ENCODE measurements at places on chromosomes 2 and 18.

GRCh38 chr2:192498747-192499146, 304.0 kb upstream of the TMEFF2 start:
- DNase-seq, result no peak

- no peak for DNase-seq
Measured at GRCh38 chr2:150144546-150145298, 342.7 kb downstream of the RND3 start.

- peak; percentile 51 for DNase-seq
Measured at GRCh38 chr2:130760754-130761751, 5.7 kb downstream of the AMER3 start.

- no peak for DNase-seq
Measured at GRCh38 chr2:70596293-70596692, 42.7 kb upstream of the TGFA start.

GRCh38 chr18:70620837-70621612, 332.2 kb downstream of the SOCS6 start:
- no peak for DNase-seq

DNA sequence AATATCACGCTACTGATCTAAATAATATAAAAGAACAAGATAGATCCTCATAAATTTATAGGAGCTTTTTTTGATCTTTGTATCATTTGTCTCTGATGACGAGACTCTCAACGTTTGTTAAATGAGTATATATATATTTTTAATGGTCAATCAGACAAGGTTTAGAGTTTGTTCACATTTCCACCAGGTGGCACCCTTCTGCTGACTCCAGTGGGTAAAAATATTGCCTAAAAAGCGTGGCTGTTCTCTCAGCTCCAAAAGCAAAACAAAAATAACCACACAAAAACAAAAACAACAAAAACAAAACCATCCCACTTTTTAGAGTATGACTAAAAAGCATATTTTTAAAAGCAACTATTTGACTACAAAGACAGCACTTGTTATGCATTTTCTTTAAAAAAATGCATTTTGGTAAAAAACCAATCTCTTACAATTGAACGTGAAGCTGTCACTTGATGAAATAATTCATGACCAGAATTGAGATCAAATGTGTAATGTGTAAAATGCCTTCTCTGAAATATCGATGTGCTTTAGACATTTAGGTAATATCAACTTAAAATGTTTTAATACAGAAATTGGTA, 723.2 kb downstream of the DPP10 start:
- no peak for DNase-seq

GRCh38 chr2:15939854-15940660, at the start of gene MYCN:
TSS of gene MYCN (plus strand) at chr2:15940550. CDS start at chr2:15942065, 1,515 bp downstream.
- peak; percentile 8 for DNase-seq

DNA sequence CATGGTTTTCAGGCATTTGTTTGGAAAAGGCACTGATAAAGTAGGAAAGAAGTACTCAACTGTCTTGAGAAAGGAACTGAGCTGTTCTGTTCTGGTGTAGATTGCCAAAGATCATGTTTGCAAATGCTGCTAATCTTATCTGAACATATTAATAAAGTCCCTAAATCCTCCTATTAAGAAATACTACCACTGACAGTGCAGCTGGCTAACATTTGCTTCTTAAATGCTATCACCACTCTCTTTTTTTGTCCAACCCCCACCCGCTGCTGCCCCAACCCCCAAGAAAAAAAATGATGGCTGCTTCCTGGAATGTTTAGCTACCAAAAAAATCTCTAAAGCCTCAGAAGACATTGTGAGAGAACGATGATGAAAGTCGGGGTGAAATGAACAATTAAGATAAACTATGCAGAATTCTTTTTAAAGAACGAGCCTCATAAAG, 130.7 kb downstream of the CCBE1 start:
- DNase-seq, result no peak

GRCh38 chr2:99624677-99625076, 134.9 kb upstream of the REV1 start:
- DNase-seq, result no peak

DNA sequence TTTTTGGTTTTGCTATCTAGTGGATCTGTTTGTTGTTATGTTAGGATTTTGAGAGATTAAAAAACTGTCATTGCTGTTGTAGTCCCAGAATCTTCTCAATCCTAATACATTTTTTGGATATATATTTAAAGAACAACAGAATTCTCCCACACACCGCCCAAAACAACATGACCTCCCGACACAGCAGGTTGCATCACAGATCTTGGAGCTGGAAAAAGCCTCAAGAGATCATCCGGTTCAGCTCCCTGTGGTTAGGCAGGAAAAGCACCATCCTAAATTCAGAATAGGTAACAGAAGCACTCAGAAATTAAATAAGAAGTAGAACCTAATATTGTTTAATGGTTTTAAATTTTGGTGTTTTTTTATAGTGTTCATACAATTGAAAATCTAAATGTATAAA, 251.4 kb upstream of the STON1 start:
- no peak for DNase-seq

DNA sequence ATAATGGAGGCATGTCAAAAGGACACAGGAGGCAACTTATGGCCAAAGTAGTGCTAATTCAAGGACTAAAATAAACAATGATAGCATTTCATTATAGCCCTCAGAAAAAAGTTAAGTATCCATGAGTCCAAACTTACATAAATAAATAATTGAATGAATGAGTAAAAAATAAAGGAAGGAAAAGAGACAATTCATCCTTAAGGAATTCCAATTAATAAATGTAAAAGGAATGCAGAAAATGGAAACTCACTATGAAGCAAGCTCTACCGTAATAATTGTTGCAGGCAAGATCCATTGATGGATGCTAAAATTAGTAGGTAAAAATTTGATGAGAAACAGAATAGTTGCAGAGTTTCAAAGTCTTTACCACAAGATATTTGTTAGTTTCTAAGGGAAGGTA, 88.2 kb upstream of the RAPGEF4 start:
- DNase-seq, result no peak

GRCh38 chr2:176560296-176560695, 291.1 kb downstream of the MTX2 start:
- no peak for DNase-seq

- no peak for DNase-seq
Measured at GRCh38 chr18:79682894-79683625, 3.5 kb downstream of the CTDP1 start.

DNA sequence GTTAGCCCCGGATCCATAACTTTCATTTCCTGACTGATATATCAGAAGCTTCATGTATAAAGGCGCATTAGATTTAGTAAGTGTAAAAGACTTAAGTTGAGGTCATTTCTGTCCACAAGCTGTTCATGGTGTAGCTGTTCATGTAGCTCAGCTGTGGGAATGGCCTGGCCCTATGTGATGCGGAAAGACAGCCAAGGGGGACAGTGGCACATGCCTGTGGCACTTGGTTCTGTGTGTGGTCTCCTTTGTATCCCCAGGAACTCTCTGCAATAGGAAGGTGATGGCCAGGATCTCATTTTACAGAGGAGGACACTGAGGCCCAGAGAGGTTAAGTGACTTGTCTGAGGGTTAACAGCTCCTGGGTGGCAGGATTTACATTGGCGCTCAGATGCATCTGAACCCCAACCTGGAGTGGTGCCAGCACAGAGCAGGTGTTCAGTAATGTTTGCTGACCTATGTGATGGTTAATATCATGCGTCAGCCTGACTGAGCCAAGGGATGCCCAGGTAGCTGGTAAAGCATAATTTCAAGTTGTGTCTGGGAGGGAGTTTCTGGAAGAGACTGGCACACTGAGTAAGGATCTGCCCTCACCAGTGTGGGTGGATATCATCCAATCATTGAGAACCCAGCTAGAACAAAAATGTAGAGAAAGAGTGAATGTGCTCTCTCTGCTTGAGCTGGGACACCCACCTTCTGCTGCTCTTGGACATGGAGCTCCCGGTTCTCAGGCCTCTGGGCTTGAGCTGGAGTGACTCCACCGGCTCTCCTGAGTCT, 25.4 kb downstream of the HPCAL1 start:
- DNase-seq, result no peak

DNA sequence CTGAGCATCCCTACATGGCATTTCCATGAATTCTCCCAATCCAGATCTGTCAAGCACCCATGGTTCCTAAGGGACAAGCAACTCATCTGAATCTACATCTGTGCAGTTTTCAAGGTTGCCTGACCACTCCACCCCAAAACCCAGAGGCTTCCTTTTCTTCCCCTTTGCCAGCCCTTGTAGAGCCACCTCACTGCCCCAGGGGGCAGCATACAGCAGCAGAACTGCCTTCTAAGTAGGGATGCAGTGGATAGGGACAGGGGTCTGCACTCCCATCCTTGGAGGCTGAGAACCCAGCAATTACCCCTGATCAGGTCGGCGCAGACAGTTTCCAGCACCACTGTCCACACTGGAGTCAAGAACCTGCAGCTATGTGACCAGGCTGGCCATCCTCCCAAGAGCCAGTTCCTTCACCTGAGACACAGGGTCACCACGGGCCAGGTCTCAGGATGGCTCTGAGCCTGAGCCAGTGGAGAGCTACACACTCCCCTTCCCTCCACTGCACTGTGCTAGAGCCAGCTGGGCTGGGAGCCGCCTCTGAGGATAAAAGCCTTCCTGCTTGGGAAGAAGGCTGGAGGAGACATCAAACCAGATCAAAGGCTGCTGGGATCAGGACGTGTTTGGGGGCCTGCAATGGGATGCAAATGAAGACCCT, 283.1 kb downstream of the CELF4 start:
- no peak for DNase-seq

DNA sequence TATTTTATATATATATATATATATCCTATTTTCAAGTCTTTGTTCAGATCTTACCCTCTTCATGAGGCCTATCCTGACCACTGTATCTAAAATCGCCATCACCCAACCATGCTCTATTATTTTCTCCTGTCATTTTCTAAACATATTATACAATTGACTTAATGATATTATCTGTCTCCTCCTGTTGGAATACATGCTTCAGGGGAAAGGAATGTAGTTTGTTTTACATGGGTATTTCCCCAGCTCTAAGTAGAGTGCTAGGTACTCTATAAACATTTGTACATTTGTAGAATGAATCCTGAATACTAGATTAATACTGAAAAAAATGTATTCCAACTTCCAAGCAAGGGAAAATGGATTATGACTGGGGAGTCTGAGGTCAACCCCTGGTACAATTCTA, 26.2 kb downstream of the TTC21B start:
- DNase-seq, result no peak

GRCh38 chr2:30234180-30234971, 3.0 kb downstream of the LBH start:
- no peak for DNase-seq

- no peak for DNase-seq
Measured at GRCh38 chr2:111946294-111947114, 48.1 kb downstream of the MERTK start.

DNA sequence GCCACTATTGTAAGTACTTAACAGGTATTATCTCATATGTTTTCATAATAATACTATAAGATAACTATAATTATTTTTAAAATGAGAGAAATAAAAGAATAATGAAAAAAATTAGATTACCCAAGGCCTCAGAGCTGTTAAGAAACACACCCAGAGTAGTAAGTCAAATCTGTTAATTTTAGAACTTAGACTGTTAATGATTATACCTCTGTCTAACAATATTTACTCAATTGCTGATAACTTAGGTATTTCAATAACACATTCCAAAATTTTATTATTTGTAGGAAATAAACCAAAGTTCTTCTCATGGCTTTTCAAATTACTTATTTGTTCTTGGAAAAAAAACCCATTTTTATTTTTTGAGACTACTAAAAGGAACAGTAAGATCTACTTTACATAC, 227.5 kb upstream of the KCNH7 start:
- no peak for DNase-seq

- DNase-seq, result no peak
Measured at GRCh38 chr2:64024259-64024949, 5.2 kb upstream of the VPS54 start.

GRCh38 chr2:218876562-218877219, 4.0 kb upstream of the WNT10A start:
- DNase-seq, result no peak

GRCh38 chr2:18924386-18924785, 335.0 kb upstream of the NT5C1B start:
- no peak for DNase-seq

DNA sequence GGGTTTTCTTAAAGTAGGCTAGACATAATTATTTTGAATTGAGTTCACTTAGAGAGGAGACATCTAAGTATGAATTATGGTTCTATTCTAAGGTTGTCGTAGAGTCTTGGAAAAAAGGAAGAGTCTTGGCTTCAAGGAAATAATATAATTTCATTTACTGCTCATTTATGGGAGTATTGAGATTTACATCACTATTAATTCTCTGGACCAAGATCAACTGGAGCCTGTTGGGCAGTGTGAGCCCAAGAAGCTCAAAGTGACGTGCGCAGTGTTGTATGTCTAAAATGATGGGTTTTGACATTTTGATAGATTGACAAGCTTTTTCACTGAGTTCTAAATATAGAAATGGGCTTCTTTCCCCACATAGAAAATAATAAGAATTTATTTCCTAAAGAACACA, 154.7 kb downstream of the QPCT start:
- no peak for DNase-seq

DNA sequence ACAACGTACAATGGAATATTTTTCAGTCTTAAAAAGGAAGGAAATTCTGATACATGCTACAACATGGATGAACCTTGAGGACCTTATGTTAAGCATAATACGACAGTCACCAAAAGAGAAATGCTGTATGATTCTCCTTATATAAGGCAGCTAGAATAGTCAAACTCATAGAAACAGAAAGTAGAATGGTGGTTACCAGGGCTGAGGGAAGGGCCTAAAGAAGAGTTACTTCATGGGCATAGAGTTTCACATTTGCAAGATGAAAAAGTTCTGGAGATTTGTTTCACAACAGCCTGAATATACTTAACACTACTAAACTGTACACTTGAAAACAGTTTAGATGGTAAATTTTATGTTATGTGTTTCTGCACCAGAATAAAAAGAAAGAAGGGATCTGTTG, 113.3 kb downstream of the GALNT1 start:
- DNase-seq, result no peak

DNA sequence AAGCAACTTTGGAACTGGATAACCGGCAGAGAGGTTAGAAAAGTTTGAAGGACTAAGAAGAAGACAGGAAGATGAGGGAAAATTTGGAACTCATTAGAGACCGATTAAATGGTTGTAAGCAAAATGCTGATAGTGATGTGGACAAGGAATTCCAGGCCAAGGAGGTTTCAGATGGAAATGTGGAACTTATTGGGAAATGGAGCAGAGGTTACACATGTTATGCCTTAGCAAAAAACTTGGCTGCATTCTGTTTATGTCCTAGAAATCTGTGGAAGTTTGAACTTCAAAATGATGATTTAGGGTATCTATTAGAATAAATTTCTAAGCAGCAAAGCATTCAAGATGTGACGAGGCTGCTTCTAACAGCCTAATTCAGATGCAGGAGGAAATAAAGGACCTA, 675.1 kb upstream of the SYT4 start:
- no peak for DNase-seq

DNA sequence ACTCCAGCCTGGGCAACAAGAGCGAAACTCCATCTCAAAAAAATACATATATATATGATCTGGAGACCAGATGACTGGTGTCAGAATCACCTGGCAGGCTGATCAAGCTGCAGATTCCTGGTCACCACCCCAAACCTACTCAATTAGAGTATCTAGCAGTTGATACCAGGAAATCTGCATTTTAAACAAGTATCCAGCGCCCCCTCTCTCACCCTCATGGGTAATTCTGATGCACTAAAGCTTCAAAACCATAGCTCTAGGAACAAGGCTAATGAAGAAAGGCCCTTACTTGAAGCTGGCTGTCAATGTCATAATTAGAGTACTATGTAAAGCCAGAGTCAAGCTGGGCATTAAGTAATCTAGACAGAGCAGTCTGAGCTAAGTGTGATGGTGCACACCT, 25.0 kb upstream of the PCBP1 start:
- no peak for DNase-seq

GRCh38 chr2:207930747-207931146, 94.6 kb downstream of the PLEKHM3 start:
- no peak for DNase-seq

GRCh38 chr2:177352441-177353186, 40.0 kb upstream of the AGPS start:
- no peak for DNase-seq
